Stimulated activated CD4-positive, alpha-beta T cell treated with anti-CD3 and anti-CD28 coated beads, Interleukin-15, amount 100 ng/mL, for 48 hours (primary cell): ENCODE measurements at places on chromosomes 12 and 14.

DNA sequence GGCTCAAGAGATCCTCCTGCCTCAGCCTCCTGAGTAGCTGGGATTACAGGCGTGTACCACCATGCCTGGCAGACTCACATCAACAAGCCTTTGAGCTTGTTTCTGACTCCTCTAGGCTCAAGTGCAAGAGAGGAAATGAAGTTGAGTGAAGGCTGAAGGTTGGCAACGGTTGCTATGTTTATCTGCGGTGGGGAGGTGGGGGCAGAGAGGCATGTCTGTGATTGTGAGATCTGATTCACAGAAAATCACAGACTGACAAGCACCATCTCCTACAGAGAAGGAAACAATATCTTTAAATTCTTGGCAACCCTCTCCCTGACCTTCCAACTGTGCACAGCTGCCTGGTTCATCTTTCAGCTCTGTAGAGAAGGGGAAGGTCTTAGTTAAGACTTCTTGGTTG is 22.1 kb upstream of the NINJ2 start:
- peak; percentile 61 for DNase-seq

DNA sequence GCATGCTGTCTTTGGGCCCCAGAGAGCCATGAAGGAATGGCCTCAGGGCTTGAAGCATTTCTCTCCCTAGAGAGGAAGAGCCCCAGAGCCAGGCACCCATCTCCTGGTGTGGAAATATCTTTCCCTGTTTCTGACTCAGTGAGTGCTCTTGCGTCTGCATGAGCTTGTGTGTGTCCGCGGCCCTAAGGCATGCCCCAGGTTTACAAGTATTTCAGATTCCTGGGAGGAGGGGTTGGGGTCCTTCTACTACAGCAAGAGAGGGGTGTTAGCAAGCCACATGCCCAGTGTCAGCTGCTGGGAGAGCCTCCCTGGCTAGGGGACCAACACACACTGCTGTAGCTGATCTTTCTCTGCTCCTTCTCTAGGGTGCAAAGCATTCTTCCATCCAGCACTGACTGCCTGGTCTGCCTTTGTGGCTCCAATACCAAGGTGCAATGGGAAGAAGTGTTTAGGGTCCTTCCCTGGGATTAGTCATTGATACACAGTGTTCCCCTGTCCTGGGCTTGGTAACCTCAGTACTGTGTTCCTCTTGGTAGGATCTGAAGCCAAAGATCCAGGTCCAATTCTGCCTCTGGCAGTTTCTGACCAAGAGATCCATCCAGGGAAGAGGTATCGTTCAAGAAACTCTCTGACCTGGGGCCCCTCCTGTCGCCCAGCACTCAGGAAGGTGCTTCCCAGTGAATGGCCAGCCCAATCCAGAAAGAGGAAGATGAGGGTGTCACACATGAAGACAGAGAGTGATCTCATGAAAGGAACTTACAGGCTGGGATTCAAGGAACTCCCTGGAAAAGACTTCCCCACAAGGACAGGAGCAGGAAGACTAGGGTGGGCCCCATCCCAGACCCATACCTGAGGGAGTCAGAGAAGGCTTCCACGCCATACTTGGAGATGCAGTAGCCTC is 3.1 kb downstream of the RDH16 start:
- no peak for DNase-seq

DNA sequence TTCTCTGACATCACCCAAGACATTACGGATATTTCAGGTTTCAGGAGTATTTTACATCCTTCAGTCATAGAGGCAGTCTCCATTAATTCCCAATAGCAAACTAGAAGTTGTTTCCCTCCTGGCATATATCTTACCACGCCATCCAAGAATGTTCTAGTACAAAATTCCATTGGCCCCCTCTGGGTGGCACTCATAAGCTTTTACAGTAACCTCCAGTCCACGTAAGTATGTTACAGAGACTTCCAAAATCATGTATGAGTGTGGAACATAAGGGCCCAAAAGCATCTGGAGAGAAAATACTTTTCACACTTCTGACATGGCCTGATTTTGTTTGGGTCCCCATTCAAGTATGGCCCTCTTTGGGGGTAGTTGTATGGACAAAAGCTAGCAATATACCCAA is 58.1 kb upstream of the DHRS4 start:
- no peak for DNase-seq

- DNase-seq: peak; percentile 50
These were observed 7.4 kb upstream of the GLRX5 start for GRCh38 chr14:95527387-95528002.

DNA sequence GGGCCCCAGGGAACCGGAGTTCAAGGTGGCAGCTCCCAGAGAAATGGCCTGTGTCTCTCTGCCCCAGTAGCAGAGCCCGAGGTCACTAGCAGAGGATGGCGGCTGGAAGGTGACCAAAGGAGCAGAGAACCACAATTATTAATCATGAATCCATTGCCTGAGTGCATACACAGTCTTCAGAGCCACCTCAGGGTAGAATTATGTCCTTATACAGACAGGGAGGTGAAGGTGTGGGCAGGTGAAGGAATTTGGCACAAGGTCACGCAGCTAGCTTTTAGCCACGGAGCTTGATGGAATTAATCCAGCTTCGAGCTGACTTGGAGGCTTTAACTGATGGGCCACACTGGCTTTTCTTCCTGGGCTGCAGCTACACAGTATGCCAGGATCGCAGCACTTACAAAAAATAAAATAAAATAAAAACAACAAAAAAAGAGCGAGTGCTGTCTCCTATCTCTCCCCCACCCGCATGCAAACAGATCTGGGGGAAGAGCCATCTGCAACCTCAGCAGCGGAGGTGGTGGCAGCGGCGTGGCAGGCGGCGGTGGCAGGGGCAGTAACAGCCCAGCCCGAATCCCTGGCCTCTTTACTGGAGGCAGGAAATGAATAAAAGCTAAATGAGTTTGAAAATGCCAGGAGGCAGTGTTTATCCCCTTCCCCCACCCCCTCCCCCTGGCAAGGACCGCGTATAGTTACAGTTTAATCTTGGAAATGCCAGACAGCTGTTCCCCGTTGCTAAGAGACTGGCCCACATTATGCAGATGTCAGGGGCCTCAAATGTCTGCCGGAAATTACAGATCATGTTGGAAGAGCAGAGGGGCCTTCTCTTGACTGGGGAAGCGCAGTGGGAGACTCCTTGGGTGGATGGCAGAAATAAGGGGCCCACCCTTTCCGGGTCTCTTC is 93.5 kb downstream of the LRRC74A start:
- no peak for DNase-seq

DNA sequence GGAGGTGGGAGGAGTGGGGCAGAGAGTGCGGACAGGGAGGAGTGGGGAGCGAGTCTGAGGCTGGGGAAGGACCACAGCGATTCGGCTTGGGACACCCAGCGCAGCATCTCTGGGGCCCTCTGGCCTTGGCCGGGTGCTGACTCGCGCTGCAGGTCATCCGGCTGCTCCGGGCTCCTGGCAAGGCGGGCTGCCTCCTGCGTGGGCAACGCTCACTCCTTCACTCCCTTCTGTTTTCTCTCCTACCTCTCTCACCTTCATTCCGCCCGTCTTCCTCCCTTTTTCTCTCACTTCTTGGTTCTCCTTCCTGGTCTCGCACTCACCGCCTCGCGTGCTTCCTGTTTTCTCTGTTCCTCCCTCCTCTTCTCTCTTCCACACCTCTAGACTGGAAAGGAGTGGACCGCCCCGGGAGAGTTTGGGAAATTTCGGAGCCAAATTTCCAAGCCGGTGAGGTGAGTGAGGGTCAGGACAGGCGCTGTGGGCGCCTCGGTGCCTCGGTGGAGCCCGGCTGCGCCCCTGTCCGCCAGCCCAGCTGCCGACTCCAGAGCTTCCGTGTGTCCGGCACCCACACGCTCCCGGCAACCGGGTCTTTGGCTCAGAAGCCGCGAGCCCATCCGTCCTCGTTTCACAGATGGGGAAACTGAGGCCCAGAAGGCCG is 86.7 kb downstream of the B4GALNT3 start:
- no peak for DNase-seq

DNA sequence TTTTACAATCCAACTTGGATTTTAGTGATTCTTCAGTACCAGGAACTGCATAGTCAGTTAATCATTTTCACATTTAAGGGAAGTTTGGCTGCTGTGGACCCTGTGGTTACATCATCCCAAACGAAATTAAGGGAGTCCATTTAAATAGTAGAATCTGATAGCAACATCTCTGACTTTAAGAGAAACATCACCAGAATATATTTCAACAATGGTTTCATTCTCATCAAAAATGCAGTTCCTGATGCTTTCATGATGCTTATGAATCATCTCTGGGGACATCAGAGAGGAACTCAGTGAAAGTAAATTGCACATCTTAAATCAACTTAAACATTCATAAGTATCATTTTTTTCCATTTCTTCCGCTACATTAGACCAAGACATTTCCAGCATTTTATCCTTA is 1170.7 kb downstream of the FSCB start:
- DNase-seq: no peak

DNA sequence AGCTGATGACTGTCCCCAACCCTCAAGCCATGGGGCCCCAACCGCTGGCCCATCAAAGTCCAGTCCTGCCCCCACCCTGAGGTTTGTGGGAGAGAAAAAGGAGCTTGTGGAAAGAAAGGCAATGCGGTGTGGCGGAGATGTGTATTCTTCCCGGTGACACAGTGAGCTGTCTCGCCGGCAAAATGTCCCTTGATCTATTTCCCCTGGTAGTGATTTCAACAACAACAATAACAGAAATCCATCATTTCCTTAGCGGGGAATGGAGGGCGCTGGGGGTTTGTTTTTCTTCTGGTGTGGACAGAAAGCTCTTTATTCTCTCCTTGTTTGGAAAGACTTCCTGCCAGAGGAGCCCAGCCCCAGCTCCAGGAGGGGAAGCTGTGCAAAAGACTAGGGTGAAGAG is 93.7 kb upstream of the LHX5 start:
- DNase-seq: no peak

DNA sequence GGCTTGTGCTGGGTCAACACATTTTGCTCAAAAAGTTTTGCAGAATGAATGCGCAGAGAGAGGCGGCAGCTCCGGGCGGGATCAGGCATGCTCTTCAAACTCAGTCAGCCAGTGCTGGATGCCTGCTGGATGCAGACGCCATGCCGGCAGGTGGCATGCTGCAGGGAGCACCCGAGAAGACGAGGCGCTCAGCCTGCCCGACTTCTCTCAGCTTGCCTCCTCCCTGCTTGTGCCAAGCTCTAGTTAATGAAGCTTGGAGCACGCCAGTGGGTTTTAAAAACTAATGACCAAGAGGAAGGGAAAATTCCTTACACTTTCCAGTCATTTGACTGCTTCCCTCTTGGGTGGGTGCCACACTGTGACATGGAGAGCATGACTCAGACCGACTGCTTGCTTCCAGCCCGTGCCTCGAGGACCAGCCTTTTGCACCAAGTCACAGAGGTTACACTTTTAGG is 39.8 kb downstream of the SLC24A4 start:
- no peak for DNase-seq

DNA sequence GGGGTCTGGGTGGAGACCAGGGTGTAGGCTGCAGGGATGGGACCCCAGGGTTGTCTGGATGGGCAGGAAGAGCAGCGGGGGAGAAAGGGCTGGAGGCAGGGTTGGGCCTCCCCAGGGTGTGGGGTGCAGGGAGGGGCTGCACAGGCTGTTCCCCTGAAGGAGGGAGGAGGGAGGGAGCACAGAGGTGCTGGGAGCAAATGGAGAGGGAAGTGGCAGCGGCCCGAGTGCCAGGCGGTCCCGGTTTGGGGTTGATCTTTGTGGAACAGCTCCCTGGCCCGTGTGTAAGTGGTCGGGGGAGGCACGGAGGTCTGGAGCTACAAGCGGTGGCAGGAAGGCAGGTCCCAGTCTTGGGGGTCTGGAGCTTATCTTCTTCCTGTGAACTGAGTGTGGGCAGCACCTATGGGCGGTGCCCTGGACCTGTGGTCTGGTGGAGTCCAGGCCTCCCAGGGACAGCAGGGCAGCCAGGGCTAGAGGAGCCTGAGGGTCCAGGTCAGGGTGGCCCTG is 391.6 kb downstream of the TMEM121 start:
- no peak for DNase-seq

- DNase-seq: no peak
These were observed 110.0 kb upstream of the C14orf180 start for GRCh38 chr14:104469591-104469990.

DNA sequence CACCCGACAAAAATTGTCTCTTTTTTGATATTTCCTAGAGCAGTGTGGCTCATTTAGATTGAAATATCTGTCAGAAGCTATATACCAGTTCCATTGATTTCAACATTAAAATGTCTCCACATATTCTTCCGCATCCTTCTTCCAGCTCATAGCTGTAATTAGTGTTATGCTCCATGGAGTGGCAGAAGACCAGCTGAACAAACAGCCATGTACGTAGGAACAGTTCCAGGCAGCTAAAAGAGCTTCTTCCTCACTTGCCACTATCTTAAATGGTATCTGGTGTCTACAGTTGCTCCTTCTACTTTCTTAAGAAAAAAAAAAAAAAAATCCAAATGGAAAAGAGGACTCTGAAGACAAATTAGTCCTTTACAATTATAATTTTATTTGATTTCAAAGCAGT is 848.0 kb downstream of the DIO2 start:
- no peak for DNase-seq

GRCh38 chr12:27772328-27773049 is 7.5 kb upstream of the KLHL42 start:
- DNase-seq: no peak

GRCh38 chr14:92637864-92638263 is 110.6 kb downstream of the LGMN start:
- no peak for DNase-seq

- DNase-seq: no peak
These were observed 42.8 kb downstream of the PRMT8 start for GRCh38 chr12:3533703-3534386.

GRCh38 chr12:22437031-22437806 is 102.7 kb upstream of the ST8SIA1 start:
- no peak for DNase-seq

DNA sequence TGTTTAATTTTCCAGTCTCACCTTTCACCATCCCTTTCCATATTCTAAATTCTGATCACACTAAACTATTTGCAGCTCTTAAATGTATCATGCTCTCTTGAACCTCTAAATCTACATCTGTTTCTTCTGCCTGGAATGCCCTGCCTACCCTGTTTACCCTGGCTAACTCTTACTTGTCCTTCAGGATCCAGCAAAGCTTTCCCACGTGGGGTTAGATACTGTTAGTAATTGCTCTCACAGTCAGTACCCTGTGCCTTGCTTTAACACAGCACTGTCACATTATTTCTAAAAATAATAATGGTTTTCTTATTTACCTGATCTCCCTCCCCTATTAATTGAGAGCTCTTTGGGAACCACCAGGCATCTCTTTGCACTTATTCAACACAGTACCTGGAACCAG is 333.0 kb downstream of the CEP128 start:
- DNase-seq: no peak

GRCh38 chr12:89461190-89461589 is 63.4 kb downstream of the GALNT4 start:
- DNase-seq: no peak

DNA sequence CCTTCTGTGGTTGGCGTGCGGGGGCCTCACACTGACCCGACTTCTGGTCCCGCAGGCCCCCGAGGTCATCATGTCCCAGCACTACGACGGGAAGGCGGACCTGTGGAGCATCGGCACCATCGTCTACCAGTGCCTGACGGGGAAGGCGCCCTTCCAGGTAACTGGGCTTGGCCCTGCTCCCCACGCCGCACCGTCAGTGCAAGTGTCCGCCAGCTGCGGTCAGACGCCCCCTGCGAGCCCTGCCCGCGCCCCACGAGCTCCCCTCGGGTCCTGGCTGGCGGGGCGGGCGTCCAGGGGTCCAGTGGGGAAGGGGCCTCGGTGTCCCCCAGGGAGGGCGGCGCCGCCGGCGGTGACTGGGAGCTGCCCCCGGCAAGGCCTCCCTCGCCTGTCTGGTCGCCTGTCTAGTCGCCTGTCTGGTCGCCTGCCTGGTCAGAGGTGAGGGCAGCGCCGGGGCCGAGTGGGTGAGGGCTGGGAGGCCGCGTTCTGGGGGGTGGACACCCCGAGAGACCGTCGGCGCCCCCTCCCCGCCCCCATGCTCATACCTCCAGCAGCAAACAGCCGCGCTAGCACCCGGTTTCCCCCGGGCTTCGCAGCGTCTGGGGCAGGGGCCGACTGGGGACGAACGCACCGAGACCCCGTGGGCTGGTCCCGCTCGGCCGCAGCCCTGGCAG is 14.8 kb downstream of the ULK1 start:
- no peak for DNase-seq
